ENCODE measurements at places on chromosomes 1 and 21.

DNA sequence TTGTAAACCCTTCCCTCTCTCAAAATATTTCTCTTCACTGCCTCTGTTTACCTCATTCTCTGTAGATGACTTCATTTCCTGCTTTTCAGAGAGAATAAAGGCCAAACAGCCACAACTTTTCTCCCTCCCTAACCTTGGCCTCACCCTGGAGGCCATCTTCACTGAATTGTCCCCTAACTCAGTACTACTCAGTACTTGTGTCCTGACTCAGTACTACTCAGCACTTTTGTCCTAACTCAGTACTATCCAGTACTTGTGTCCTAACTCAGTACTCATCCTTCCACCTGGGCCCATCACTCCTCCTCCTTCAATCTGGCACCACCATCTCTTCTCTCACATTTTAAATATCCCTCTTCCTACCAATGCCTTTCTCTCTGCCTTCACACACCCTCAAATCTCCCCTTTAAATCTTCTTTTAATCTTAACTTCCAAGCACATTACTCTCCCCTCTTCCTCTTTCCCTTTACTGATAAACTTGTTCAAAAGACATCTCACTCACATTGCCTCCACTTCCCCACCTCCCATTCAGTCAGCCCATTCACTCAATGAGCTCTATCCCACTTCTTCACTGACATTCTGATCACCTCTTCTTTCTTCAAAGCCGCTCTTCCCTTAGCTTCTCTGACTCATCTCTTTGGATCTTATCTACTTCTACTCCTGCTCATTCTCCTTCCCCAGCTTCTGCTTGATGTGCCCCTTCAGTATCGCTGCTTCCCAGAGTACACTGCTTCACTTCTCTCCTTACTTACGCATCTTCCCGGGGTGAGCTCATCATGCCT lies 121.4 kb downstream of the RNF220 start:
- DNase-seq = no peak

DNA sequence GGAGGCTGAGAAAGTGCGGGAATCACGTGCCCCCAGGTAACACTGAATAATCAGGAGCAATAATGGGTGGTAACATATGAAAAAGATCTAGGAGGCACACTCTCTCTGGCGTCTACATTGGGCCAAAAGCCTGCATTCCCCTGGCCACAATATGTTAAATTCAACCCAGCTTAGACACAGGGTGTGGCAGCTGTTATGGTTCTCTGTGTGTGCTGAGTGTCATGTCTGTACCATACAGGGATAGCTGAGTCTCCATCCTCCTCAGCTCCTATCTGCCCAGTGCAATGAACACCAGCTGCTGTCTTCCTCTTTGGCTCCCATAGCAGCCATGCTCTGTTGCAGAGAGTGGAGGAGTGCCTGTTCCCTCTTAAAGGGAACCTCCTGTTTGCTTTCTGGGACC lies 14.3 kb downstream of the S100A11 start:
- no peak for DNase-seq

- DNase-seq = no peak
These were observed 446.3 kb upstream of the NCAM2 start for GRCh38 chr21:20551939-20552338.

DNA sequence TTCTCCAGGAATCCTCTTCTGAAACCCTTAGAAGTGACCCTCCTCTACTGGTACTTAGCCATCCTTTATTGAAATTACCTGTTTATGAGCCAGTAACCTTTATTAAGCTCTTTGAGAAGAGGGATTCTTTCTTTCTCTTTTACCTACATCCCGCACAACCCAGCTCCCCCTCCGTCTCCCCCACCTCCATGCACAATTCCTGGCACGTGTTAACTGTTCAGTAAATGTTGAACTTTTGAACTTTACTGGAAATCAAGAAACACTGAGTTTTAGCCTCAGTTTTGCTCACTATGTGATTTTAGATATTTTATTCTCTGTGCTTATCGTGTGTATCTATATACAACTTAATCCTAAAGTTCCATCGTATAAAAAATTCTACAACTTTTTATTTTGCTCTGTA lies 1.8 kb downstream of the TMED5 start:
- no peak for DNase-seq

DNA sequence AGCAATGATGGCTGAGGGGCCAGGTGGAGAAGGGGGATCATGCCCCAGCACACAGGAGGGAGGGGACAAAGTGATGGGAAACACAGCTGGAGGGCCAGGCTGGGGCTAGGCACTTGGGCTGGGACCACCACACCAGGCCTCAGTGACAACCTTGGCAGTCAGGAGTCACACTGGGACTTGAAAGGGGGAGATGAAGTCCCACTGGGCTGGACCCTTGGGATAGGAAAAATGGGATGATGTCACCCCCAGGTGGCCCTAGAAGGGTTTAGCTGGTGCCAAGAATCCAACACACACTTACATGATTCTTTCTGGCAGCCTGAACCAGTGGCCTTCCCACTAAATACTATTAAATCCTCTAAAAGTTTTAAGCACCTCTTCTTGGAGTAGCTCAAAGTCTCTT lies 17.1 kb downstream of the ZBTB17 start:
- no peak for DNase-seq

DNA sequence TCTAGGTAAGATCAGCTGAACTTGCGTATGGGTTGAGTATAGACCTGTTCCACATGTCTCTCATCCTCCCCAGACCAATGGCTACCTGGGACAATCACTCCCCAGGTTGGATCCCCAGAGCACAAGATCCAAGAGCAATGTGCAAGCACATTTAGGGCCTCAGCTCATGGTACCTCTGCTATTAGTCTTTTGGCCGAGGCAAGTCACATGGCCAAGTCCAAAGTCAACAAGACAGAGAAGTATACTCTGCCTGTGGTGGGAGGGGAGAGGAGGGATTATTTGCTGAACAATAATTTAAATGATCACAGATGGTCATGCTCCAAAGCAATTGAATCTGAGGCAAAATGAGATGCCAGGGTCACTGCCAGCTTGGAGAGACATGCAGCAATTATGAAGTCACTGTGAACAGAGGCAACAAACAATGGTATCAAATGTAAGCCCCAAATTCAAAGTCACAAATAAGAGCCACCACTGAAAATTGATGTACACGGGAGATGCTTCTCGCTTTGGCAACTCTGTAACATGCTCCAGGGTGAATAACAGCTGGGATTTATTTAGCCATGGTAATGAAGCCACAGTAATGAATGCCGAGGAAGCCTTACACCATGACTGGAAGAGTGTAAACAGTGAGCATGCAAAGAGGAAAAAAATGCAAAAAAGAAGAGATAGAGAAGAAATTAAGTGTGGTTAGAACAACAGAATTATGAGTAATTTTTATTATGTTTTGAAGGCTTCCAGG lies 149.1 kb downstream of the ZNF281 start:
- no peak for DNase-seq

GRCh38 chr1:171468120-171468750 lies 17.1 kb upstream of the PRRC2C start:
- no peak for DNase-seq

All from ecto neural progenitor cell (in vitro differentiated cells).